ENCODE measurements at places on chromosomes 12 and 14. TPM values are rescaled to one million over a fixed set of nuclear protein-coding genes. Genes with fewer than 3 reads are reported as not detected.

- DNase-seq = peak; percentile 35
Observed at GRCh38 chr12:31922341-31923062, 36.7 kb upstream of the RESF1 start.

GRCh38 chr12:65192963-65193516 lies 23.7 kb downstream of the LEMD3 start:
- no peak for DNase-seq

CLEC1B gene
- not detected for polyA plus RNA-seq

HNF1A gene
- polyA plus RNA-seq = 6.8 TPM

CLEC4C gene
- polyA plus RNA-seq = not detected

KRT77 gene
- polyA plus RNA-seq = not detected

GRCh38 chr12:103012884-103013283 lies 55.4 kb downstream of the ASCL1 start:
- DNase-seq = no peak

GRCh38 chr12:17108877-17109541 lies 503.0 kb upstream of the LMO3 start:
- DNase-seq = no peak

LTBP2 gene
- polyA plus RNA-seq = 9.9 TPM

GRCh38 chr12:132117558-132117875 lies 26.6 kb downstream of the DDX51 start:
- DNase-seq = peak; percentile 64

DNA sequence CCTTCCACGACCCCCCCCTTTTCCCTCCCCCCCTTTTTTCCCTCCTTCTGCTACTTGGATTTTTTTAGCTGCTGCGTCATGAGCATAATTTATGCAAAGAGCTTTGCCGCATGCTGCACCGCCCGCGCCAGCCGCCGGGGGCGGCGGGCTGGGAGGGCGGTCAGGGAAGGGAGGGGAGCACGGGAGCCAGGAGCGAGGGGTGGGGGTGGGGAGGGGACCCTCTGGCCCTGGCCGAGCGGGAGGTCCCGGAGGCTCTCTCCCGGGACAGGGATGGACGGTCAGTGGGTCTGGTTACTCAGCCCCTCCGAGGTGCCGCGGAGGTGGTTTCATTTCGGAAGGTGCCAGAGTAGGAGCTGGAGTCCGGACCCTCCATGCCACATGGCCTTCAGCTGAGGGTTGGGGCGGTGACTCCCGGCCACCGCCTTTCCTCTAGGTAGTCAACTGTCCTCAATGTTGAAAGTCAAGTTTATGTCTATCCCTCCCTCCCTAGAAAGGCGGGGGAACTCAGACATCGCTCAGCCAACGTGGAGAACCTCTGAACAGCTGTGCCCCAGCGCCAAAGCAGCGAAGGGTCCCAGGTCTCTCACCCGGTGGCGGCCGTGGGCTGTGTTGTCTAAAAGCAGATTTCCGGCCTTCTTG lies at the start of gene POU6F1:
Gene POU6F1, minus strand, starts transcription at position 95 of the 639 bp plus-strand sequence. CDS start 11,226 bp downstream, outside the sequence.
- DNase-seq = peak; percentile 77

- no peak for DNase-seq
Observed at GRCh38 chr14:36844443-36845195, 183.0 kb downstream of the PAX9 start.

GRCh38 chr14:79321070-79321469 lies 890.2 kb downstream of the DIO2 start:
- DNase-seq = no peak

DNA sequence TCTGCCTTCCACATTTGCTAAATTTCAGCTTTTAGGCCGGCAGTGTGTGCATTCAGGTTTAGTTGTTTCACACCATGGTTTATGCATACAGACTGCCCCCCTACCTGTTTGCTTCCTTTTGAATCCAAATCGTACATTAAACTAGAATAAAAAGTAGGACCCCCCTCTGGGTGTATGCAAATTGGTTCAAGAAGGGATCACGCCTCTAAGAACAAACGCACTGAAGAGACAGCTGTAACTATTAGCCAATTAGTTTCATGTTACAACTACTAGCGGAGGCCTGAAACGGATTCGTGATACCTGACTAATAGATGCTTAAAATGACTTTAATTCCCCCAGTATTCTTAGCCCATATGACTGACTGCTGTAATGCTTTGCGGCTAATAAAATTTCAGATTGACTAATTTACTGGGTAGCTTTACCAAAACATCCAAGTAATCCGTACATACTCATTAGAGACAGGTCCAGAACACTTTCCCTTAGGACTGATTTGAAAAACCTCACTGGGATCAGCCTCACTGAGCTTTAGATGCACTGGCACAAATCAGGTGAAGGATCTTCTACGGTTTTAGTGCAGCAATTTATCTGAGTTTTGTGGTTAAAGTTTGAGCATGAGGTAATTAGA lies 411.8 kb downstream of the NPAS3 start:
- no peak for DNase-seq

GRCh38 chr12:64506955-64507354 lies 55.0 kb downstream of the TBK1 start:
- DNase-seq = no peak

DNA sequence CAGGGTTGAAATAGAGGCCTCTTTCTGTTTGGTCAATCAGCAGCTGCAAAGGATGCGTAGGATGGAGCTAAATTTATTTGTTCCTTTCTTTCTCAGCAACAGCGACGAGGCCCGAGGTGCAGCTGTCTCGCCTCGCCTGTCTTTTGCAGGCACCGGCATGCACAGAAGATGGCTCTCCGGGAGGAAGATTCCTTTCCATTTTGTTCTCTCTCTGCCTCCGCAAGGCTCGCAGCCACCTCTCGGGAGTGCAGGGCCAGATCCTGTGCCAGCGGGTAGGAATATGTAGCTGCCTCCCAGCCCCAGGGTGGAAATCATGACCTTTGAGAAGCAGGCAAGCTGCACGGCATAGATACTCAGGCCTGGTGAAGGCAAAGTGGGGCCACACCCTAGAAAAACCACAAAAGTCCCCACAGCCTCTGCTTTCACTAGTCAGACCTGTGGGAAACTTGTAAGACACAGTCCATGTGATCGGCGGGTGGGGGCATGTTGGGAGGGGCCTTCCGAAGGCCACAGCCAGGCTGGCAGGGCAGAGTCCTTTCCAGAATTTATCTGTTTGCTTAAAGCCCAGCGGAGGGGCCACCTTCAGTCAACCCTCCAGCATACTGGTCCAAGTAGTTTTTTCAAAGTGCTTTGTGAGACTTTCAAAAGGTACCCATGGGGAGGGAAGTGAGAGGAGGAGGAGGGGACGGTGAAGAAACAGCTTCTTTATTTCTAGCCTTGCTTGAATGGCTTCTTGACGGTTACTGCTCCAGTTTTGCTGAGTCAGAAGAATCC lies at the start of gene MAP1LC3B2:
Gene MAP1LC3B2, plus strand, starts transcription at position 220 of the 774 bp plus-strand sequence. CDS start 16,562 bp downstream, outside the sequence.
- no peak for DNase-seq

CEBPE gene
- not detected for polyA plus RNA-seq

DNA sequence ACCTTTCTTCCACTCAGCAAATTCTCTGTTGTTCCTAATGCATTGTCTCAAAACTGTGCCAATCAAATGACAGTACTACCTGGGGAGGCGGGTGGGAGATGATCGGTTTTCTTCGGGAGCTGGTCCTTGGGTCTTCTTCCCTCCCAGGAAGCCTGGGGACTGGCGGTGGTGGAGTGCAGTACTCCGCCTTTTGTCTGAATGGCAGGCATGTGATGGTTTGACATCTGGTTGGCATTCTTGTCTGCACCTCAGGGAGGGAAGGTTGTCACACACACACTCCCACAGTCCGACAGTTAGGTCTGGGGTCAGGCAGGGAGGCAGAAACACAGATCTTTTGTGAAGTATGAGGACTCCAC lies 114.8 kb downstream of the SNAPC1 start:
- DNase-seq = no peak

DNA sequence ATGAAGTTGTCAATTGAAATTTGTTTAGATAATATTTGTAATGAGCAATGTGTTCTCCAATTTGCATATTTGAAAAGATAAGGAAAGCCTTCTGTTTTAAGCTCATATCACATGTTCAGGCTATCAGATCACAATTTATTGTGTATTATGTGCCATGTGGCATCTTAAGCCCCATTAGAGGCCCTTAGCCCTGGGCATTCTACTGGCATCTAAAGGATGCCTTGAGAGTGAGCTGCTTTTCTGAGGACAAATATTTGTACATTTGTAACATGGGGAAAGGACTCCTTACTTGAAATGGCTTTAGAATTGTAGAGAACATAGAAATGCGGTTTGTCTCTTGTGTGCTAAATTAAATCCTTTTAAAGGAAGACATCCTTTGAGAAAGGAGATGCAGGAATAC lies 62.2 kb downstream of the RMST start:
- no peak for DNase-seq

FERMT2 gene
- polyA plus RNA-seq = 42.9 TPM

GPR68 gene
- 0.09 TPM for polyA plus RNA-seq

TESPA1 gene
- polyA plus RNA-seq = not detected

DNA sequence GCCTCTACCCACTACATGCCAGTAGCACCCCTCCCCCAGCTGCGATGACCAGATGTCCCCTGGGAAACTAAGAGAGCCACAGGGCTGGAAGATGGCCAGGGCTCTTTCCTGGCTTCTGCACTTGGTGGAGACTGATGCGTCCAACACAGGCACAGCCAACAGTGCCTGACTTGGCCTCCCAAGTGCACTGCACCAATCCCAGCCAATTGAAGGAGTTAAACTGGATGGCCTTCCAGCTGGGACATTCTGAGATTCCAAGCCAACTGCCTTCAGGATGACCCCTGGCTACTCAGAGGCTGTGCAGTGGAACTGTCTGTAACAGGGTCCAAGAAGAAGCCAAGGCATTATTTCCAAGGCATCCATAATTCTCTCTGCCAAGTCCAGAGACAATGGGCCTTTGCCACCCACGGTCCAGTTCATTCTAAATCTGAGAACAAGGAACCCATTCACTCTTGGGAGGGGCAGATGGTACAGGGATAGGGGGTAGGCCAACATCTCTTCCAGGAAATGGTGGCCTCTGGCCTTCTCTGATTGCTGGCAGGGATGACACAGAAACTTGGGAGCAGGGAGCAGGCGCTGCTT lies 35.2 kb downstream of the PRIMA1 start:
- DNase-seq = no peak

- no peak for DNase-seq
Observed at GRCh38 chr14:55512421-55512820, 67.6 kb upstream of the KTN1 start.

- peak; percentile 50 for DNase-seq
Observed at GRCh38 chr14:53663709-53664108, 292.9 kb downstream of the BMP4 start.

SYNDIG1L gene
- polyA plus RNA-seq = not detected

PRKD1 gene
- polyA plus RNA-seq = 2.9 TPM

RBP5 gene
- polyA plus RNA-seq = 0.25 TPM

GRCh38 chr14:79706382-79706781 lies 504.9 kb downstream of the DIO2 start:
- no peak for DNase-seq

GARIN6 gene
- polyA plus RNA-seq = not detected

DNA sequence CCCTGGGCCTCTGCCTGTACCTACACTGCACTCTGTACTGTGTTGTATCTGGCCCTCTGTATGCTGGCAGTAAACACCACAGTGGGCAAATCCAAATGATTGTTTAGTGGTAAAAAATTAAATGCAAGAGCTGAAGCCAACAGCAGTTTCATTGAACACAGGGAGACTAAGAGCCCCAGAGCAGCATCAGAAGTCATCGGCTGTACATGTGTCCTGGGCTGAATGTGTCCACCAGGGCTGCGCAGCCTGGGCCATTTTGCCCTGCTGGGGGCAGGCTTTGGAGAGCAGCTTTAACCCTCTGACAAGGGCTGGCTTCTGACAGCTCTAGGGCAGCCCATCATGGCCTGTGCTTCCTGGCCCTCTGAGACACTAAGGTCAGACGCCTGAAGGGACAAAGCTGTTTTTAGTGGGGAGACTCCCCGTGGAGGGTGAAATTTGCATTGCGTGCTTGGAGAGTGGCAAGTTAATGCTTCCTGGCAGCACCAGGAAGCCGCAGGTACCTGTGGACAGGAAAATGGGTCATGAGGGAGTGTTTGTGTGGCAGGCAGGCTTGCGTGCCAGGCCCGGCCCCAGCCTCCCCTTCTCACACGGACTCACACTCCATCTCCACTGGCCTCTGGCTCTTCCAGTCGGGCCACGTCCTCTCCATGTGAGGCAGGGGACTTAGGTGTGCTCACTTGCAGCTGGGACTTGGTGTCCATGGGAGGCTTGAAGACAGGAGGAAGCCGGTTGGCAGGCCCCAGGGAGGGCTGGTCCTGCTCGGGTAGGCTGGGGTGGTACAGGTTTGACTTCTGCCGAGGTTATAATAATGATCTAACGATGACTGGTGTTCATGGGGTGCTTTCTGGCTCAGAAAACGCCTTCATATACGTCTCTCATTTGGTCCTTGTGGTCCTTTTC lies 150.1 kb downstream of the TSPAN9 start:
- DNase-seq = no peak

Data from A549 (cell line).